ENCODE measurements at places on chromosomes 3 and 15. TPM values are rescaled to one million over a fixed set of nuclear protein-coding genes. Genes with fewer than 3 reads are reported as not detected.

DNA sequence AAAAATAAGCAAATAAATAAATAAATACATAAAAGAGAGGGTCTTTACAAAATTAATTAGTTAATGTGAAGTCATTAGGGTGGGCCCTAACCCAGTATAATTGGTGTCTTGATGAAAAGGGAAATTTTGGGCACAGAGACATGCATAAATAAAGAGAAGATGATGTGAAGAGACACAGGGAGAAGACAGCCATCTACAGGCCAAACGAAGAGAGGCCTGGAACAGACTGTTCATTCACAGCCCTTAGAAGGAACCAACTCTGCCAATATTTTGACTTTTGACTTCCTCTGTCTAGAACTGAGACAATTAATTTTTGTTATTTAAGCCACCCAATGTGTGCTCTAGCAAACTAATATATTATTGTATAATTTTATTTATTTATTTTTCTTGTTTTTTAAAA is 29.6 kb upstream of the SELENOK start:
- DNase-seq = peak; percentile 2

- DNase-seq = no peak
These were observed 45.7 kb upstream of the ABI3BP start for GRCh38 chr3:101038880-101039279.

The ACTC1 gene
- 325 TPM for total RNA-seq

DNA sequence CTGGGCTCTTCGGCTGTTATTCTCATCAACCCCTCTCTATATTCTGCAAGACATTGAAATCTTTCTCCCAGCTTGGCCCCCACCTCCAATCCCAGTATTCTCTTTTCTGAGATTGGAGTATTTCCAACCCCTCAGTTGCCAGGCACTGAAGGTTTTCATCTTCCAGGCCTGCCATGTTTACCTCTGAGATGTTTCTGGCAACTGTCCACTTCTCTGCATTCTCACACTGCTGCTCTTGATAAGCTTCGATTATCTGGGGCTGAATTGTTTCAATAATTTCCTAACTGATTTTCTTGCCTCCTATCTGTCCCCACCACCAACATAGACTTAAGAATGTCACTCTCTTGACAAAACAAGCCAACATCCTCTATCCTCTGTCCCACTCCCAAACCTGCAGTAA is 1.4 kb upstream of the GPR156 start:
- DNase-seq = no peak

The NEDD4 gene
- total RNA-seq = 23.4 TPM

The TRNT1 gene
- 34.3 TPM for total RNA-seq

GRCh38 chr15:91101608-91101920 is 1.5 kb downstream of the SV2B start:
- DNase-seq = no peak

GRCh38 chr15:69058830-69059556 is 44.5 kb downstream of the NOX5 start:
- DNase-seq = peak; percentile 98

GRCh38 chr3:57787867-57788623 is 31.9 kb downstream of the SLMAP start:
- no peak for DNase-seq

GRCh38 chr3:78606756-78607155 is 1161.0 kb downstream of the ROBO1 start:
- DNase-seq = no peak

DNA sequence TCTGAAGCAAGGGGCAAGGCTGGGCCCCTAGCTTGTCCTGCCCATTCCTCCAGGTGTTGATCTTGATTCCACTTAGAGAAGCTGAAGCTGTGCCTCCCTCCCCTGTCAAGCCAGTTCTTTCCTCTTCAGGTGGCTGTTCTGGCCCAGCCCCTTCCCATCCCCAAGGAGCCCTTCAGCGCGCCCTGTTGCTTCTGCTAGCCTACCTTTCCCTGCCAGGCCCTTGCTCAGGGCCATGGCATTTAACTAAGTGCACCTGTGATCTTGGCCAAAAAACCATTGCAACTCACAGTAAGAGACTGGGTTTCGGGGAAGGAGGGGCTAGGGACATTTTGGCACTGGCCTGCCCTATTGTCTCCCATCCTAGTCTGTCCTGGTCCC is 1.9 kb upstream of the WDR6 start:
- DNase-seq = no peak

GRCh38 chr15:80861731-80862170 is 82.6 kb downstream of the CEMIP start:
- no peak for DNase-seq
